ENCODE measurements at places on chromosomes 12 and 14. TPM values are rescaled to one million over a fixed set of nuclear protein-coding genes. Genes with fewer than 3 reads are reported as not detected.

GRCh38 chr12:32334371-32334777 lies 65.0 kb upstream of the FGD4 start:
- DNase-seq: no peak

DNA sequence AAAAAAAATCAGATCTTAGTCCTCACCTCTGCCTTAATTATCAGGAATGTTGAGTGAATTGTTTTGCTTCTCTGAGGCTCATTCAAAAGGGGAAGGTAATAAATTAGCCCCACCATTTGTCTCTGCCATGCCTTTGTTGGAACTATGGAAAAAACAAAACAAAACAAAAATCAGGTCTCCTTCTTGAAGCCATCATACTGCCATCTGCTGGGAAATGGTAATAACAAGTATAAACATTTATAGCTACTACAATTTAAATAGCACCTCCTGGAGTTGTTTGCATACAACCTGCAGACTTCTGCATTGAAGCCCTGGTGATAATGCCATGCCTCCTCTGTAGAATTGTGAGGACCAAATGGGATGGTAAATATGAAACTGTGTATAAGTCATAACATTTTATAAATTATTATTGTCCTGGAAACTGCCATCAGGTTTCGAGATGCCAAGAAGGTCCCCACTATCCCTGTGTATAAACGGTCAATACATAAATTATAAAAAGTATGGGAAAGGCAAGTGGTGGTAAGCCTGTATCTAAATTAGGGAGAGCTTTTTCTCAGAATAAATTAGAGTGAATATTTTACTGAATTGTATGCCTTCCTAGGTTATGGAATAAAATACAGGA lies 87.2 kb upstream of the FGD4 start:
- no peak for DNase-seq

- DNase-seq: peak; percentile 75
These were observed 67.9 kb upstream of the BEGAIN start for GRCh38 chr14:100654814-100655740.

GRCh38 chr12:19801941-19802340 lies 362.6 kb downstream of the AEBP2 start:
- no peak for DNase-seq

GRCh38 chr14:98766818-98767217 lies 505.2 kb downstream of the BCL11B start:
- DNase-seq: no peak

DNA sequence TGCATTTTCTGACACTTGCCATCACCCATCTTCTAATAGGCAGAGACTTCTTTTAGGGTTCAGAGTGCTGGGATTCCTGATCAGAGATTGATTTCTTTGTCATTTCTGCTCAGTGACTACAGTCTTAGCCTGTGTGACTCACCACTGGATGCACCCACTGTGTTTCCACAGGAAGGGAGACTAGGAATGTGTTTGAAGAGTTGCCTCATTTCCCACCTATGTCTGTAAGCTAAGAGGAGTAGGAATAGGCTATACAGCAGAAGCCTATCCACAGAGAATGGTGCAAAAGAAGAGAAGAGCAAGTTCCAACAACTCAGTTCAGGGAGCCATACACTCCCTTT lies 60.2 kb upstream of the ACTN1 start:
- no peak for DNase-seq

DNA sequence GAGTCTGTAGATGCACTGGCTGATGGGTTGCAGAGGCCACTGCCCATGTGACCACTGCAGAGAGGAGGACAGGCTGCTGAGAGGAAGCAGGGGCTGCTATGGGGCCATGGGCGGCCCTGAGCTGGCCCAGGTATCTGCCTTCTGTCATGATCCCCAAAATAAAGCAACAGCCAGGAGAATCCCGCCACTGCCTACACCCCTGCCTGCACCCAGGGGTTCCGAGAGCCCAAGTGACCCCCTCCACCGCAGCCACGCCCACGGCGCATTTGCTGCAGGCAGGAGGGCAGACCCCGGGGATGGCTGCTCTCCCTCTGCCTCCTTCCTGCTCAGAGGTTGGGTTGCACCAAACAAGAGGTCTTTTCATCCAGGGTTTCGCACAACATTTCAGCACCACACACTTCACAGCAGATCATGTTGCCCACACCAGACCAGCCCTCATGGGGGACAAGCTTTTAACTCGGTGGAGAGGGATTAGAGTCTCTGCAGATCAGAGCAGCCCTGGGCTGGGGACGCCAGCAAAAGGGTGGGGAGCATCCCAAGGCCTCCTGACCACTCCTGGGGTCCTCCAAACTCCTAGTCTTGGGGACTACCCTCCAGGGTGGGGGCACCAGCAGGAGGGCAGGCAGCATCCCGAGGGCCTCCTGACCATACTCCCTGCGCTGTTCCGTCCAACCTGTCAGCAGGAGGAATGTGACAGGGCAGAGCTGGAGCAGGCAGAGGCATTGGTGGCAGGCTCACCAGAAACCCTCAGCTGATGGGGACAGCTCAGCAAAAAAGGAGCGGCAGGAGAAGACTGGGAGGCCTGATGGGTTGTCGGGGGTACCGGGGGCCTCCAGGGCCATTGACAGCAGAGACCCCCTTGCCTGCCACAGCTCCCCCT lies 14.1 kb downstream of the CCDC85C start:
- no peak for DNase-seq

DNA sequence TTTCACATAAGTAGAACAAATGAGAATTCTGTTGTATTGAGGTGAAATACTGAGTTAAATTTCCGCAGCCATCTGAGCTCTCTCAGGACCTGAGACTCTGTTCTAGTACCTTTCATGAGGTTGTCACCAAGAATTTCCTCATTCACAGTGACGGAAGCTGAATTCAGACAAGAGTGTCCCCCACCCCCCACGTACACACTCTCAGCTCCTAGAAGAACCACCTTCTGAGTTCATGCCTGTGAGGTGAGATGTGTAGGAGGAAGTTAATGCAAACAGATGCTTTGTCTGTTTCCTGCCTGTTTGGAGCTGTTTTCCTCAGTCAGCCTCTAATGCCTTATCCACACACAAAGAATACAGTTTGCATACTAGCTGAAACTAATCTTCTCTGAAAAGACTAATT lies 18.2 kb downstream of the BICDL1 start:
- no peak for DNase-seq

GRCh38 chr12:100504804-100505203 lies 31.1 kb downstream of the NR1H4 start:
- no peak for DNase-seq

- no peak for DNase-seq
These were observed 8.0 kb downstream of the GLIPR1 start for GRCh38 chr12:75488553-75488952.

- DNase-seq: no peak
These were observed 82.2 kb downstream of the MIA2 start for GRCh38 chr14:39315859-39316444.

GRCh38 chr12:86670986-86671385 lies 414.8 kb upstream of the MGAT4C start:
- DNase-seq: no peak

DNA sequence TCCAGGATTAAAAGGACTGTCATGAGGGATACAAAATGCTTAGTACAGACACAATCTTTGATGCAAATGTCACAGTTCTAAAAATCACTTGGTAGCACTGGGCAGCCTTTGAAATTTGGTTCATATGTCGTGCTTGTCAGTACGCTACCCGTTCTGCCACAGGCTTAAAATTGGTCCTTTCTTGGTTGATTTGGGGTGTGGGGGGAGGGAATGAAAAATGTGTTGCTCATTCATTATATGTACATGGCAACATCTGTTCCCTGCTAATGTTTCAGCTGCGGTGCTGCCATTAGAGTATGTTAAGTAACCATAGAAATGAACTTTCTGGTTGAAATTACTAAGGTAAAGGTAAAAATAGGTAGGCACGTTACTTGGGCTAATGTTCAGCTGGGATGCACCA lies 155.4 kb upstream of the ARHGAP5 start:
- DNase-seq: no peak

GRCh38 chr14:69684461-69685217 lies 73.2 kb downstream of the SUSD6 start:
- peak; percentile 73 for DNase-seq

GRCh38 chr12:12501121-12501520 lies 61.5 kb downstream of the DUSP16 start:
- no peak for DNase-seq

DNA sequence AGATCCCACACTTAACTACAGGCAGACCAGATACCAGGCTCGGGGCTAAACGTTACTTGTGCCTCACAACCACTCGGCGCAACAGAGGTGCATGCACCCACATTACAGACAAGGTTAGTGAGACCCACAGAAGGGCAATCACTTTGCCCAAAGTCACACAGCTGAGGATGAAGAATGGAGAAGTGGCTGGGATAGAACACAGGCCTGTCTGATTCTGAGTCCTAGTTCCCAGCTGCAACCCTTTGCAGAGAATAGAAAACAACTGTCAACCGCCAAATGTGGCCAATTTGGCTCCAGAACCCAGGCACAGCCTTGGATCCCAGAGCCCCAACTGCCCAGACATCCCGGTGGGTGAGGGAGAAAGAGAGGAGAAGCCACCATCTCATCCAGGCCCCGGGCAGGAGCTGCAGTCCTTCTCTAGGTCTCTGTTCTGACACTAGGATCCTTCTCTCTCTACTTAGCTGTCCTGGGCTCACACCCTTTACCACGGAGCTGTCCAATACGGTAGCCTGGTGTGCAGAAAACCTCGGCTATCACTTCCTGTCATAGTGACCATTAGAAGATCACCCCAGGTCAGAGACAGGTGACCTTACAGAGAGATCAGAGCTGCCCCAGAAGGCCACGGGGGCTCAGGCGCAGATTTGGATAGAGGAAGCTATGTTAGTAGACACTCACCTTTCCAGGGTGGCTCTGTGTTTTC lies 59.1 kb downstream of the FAM222A start:
- peak; percentile 18 for DNase-seq

GRCh38 chr12:753611-754472 lies 1.5 kb downstream of the WNK1 start:
- peak; percentile 88 for DNase-seq

DNA sequence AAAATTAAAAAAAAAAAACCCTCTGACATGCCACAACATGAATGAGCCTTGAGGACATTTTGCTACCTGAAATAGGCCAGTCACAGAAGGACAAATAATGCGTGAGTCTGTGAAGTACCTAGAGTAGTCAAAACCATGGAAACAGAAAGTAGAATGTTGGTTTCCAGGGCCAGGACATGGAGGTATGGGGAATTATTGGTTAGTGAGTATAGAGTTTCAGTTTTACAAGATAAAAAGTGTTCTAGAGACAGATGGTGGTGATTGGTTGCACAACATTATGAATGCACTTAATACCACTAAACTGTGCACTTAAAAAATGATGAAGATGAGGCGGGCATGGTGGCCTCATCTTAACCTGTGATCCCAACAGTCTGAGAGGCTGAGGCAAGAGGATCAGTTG lies 47.6 kb upstream of the ZFP36L1 start:
- DNase-seq: no peak

GRCh38 chr12:65603438-65604351 lies 220.6 kb upstream of the HMGA2 start:
- no peak for DNase-seq

DNA sequence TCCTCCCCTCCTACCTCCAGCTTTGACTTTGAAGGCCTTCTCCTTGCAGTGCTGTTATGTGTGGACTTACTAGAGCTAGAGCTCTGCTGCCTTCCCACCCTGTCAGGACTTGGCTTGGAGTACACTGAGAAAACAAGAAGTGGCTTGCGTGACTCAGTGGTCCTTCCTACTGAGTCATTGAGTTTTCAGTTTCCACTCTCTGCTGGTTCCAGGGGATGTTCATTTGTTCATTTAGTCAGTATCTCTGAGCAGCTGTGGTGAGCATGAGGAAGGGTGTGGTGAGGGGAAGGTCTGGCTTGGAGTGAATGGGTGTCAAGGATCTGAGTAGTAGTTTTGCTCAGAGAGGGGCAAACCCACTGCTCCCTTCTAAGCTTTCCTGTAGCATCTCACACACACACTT lies 17.2 kb upstream of the ELK3 start:
- DNase-seq: no peak

- DNase-seq: no peak
These were observed 10.4 kb downstream of the GTSF1 start for GRCh38 chr12:54463034-54463433.

- DNase-seq: no peak
These were observed 181.3 kb upstream of the FKBP4 start for GRCh38 chr12:2613326-2614073.

- no peak for DNase-seq
These were observed 5.7 kb downstream of the KRT73 start for GRCh38 chr12:52612431-52613383.

GRCh38 chr12:1840981-1841425 lies 20.6 kb downstream of the LRTM2 start:
- peak; percentile 38 for DNase-seq

GRCh38 chr14:59126714-59127436 lies 61.6 kb upstream of the DAAM1 start:
- peak; percentile 85 for DNase-seq

- no peak for DNase-seq
These were observed 24.7 kb upstream of the B4GALNT1 start for GRCh38 chr12:57657744-57658143.

DNA sequence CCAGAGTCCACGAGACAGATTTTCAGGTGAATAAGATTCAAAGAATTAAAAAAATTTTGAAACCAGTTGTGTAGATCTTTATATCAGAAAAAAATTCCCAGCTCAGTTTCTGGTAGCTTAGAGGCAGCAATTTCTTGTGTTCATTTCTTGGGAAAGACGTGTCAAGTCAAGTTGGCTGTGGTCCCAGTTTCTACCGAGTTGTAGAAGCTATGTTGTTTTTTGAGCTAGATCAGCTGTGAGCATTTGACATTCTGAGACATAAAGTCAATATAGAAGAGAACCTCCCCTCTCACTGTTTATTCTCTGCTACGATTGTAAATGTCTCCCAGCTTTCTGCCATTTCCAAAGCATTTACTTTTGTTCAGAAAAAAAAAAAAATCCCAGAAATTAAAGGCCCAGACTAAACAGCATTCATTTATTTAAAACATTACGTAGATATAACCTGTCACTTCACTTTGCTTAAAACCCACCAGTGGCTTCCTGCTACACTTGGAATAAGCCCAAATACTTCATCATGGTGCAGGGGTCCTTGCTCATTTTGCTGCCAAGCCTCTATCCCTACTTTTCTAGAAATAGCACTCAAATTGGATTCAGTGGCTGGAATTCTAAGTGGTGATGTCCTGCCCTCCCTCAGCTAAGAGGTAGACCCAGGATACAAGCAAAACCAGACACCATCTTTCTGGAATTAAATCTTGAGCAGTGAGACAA lies 20.6 kb upstream of the PYGL start:
- DNase-seq: peak; percentile 75

- DNase-seq: no peak
These were observed 17.9 kb upstream of the KTN1 start for GRCh38 chr14:55562135-55562534.

- DNase-seq: no peak
These were observed 200.5 kb downstream of the STXBP6 start for GRCh38 chr14:24849471-24849870.

The GPR84 gene
- polyA plus RNA-seq: not detected

The RPL10L gene
- polyA plus RNA-seq: not detected

The GLS2 gene
- polyA plus RNA-seq: 5.6 TPM

The OR6C2 gene
- polyA plus RNA-seq: not detected

The HNF1A gene
- 32.4 TPM for polyA plus RNA-seq

The NXPH4 gene
- 0.71 TPM for polyA plus RNA-seq

The PTPN11 gene
- polyA plus RNA-seq: 20.0 TPM

The LDHB gene
- 2,485 TPM for polyA plus RNA-seq

The CD27 gene
- not detected for polyA plus RNA-seq

The SPTB gene
- 2.2 TPM for polyA plus RNA-seq

The CCDC175 gene
- not detected for polyA plus RNA-seq

The PRICKLE1 gene
- polyA plus RNA-seq: 3.9 TPM

The TM9SF1 gene
- 41.1 TPM for polyA plus RNA-seq
